ENCODE measurements at places on chromosomes 12 and 14. TPM values are rescaled to one million over a fixed set of nuclear protein-coding genes. Genes with fewer than 3 reads are reported as not detected.

TAS2R13 gene
- 0.63 TPM for total RNA-seq

DNA sequence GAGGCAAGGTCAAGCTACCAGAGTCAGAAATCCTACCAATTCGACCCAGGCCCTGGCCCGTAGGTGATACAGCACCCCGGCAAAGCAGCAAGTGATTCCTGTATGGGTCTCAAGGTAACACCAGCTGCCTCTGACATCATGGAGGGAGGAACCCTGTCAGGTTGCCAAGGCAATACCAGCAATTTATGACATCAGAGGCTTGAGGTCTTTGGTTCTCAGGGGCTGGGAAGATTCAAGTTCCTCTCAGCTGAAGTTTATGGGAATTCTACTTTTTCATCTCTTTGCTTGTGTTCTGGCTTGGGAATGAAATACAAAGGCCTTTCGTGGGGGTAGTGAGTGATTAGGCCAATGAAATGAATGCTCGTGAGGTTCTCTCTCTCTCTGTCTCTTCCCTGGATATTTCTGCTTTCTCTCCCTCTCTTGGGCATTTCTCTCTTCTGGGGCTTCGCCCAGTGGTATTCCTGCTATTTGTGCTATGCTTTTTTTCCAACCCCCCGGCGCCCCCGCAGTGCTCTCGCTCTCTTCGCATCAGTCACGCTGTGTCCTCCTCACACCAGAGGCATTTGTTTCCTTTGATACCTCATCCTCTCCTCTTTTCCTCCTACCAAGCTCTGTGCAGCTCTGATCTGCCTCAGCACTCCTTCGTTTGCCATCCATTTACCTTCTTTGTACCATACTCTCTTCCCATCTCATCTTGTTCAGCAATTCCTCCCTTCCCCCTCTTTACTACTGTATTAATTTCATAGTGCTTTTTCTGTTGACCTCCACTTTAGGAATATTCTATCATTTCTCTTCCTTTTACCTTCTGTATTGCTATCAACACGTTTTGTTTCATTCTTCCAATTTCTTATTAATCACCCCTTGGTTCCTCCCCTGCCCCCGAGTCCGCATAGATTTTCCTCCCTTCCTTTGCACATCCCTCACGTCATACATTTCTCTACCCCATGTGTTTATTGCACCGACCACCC is 2.9 kb downstream of the ZFHX2 start:
- DNase-seq: no peak

DNA sequence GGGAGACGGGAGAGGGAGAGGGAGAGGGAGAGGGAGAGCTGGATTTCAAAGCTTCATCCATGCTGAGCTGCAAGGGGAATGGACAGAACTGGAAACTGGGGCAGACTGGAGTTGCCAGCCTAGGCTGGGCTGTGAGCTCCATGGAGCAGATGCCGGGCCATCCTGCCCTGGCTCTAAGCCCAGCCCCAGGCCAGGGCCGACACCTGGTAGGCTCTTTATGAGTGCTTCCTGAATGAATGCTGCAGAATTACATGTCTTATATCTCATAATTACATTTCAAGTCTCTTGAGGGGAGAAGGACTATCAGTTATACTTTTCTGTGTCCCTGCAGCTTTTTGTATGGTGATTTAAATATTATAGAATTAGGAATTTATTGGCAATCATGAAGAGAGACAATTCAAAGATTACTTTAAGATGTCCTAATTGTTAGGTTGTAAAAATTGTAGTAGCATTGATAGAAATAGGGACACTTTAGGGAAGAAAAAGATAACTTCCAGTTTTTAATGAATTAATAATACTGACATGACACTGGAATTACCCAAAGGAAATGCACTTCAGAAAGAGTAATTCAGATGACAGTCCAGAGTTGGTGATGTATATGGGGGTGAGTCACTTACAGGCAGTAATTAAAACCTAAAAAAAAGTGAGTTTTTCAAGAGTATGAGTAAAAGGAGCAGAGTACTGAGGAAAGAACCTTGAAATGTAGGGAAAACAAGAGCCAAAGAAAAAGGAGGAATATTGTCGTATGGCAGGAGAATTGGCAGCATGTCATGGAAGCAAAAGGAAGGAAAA is 29.0 kb downstream of the SCYL2 start:
- peak; percentile 14 for DNase-seq

GRCh38 chr12:26238341-26239121 is 43.2 kb downstream of the SSPN start:
- no peak for DNase-seq

Data from LHCN-M2 (cell line).